ENCODE measurements at places on chromosomes 16 and 17. TPM values are rescaled to one million over a fixed set of nuclear protein-coding genes. Genes with fewer than 3 reads are reported as not detected.

DNA sequence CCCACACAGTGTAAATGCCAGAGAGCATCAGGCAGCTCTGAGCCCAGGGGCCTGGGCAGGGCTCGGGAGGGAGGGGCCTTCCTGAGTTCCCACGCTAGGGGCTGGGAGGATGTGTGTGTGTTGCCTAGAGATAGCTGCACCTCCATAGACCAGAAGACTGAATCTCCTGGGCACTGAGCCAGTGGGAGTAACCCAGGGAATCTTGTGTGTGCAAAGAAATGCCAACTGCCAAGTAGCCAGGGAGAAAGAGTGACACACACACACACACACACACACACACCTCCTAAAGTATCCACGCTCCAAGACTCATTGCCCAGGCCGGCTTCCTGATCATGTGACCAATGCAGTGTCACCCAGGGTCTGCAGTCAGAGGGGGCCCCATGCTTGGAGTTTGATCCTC is 166.2 kb upstream of the RPL38 start:
- no peak overlapping the region for H3K4me3 ChIP-seq
- DNase-seq, result no peak
- H3K4me1 ChIP-seq, result peaks cover 1% of the 10 kb centered on the region
- H3K27ac ChIP-seq, result no peak overlapping the region
- no peaks in the 10 kb centered on the region for H3K36me3 ChIP-seq

GRCh38 chr17:82685291-82685690 is 13.2 kb downstream of the RAB40B start:
- no peaks in the 10 kb centered on the region for H3K4me1 ChIP-seq
- no peak overlapping the region for H3K27ac ChIP-seq
- no peak overlapping the region for H3K4me3 ChIP-seq
- no peaks in the 10 kb centered on the region for H3K36me3 ChIP-seq
- DNase-seq, result no peak

DNA sequence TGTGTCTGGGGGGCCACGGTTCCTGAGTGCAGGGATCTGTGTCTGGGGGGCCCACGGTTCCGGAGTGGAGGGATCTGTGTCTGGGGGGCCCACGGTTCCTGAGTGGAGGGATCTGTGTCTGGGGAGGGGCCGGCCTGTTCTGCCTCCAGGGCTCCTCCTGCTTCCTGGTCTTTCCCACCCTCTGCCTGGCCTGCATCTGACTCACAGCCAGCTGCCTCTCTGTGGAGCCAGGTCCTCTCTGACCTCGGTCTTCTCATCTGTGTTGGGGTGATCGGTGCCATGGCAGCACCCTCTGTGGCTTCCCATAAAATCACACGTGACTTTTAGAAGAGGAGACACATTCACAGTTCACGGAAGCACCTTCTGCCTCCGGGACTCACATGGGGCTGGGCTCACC is 50.3 kb downstream of the ZFPM1 start:
- no peak overlapping the region for H3K27ac ChIP-seq
- no peaks in the 10 kb centered on the region for H3K4me1 ChIP-seq
- H3K4me3 ChIP-seq, result no peak overlapping the region
- no peaks in the 10 kb centered on the region for H3K27me3 ChIP-seq
- DNase-seq, result no peak

ATP2C2 gene
- 2.8 TPM for total RNA-seq

GRCh38 chr17:78438271-78438691 is 59.8 kb downstream of the PGS1 start:
- peaks cover 6% of the 10 kb centered on the region for H3K36me3 ChIP-seq
- no peak overlapping the region for H3K27ac ChIP-seq
- H3K4me1 ChIP-seq, result no peaks in the 10 kb centered on the region
- no peaks in the 10 kb centered on the region for H3K27me3 ChIP-seq
- no peak overlapping the region for H3K4me3 ChIP-seq

DNA sequence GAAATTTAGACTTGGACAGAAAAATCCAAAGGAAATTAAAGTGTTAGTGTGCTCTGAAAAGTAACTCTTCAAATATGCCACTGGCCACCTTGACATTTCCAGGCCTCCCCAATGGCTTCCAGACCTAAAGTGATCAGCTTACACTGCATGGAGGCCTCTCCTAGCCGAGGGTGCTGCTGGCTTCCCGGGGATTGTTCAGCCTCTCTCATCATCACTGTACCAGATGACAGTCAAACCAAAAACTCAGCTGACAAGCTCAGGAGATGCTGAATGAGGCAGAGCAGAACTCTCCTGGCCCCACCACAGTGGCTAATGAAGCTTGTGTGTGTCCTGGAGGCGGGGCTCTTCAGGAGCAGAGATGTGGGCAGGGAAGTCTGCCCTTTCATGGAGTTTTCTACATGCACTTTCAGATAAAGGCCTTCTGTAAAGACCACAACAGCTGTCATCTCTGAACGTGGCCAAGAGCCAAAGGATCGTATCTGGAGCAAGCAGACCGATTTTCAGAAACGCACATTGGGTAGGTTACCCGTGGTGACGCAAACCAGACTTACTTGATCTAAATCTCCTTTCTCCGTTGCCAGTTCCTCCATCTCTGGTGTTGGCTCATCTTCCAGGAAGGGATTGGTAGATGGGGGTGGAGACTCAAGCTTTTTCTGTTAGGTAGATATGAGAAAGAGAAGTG is 113.3 kb downstream of the VPS53 start:
- no peak overlapping the region for H3K4me3 ChIP-seq
- no peaks in the 10 kb centered on the region for H3K27me3 ChIP-seq
- peaks cover 36% of the 10 kb centered on the region for H3K36me3 ChIP-seq
- no peaks in the 10 kb centered on the region for H3K4me1 ChIP-seq

TPSD1 gene
- not detected for total RNA-seq

TCAP gene
- total RNA-seq, result 2.5 TPM

- no peak overlapping the region for H3K27ac ChIP-seq
- H3K4me1 ChIP-seq, result no peaks in the 10 kb centered on the region
- H3K4me3 ChIP-seq, result no peak overlapping the region
Observed at GRCh38 chr17:1915889-1916288, 86.1 kb downstream of the RPA1 start.

- no peaks in the 10 kb centered on the region for H3K27me3 ChIP-seq
- H3K4me3 ChIP-seq, result peak overlapping the region; percentile 76
- no peaks in the 10 kb centered on the region for H3K36me3 ChIP-seq
- no peak for DNase-seq
Observed at GRCh38 chr16:886802-887731, 83.7 kb downstream of the LMF1 start.

ZC3H7A gene
- 43.1 TPM for total RNA-seq

- no peaks in the 10 kb centered on the region for H3K4me1 ChIP-seq
- no peaks in the 10 kb centered on the region for H3K36me3 ChIP-seq
- no peak for DNase-seq
- H3K27ac ChIP-seq, result no peak overlapping the region
- H3K4me3 ChIP-seq, result no peak overlapping the region
Observed at GRCh38 chr17:41717408-41718286, 5.5 kb downstream of the GAST start.

GRCh38 chr17:75893305-75894048 is 3.3 kb downstream of the TRIM65 start:
- peak overlapping the region; percentile 33 for H3K4me3 ChIP-seq
- H3K27ac ChIP-seq, result no peak overlapping the region
- peak; percentile 28 for DNase-seq
- no peaks in the 10 kb centered on the region for H3K4me1 ChIP-seq
- no peaks in the 10 kb centered on the region for H3K27me3 ChIP-seq

DNA sequence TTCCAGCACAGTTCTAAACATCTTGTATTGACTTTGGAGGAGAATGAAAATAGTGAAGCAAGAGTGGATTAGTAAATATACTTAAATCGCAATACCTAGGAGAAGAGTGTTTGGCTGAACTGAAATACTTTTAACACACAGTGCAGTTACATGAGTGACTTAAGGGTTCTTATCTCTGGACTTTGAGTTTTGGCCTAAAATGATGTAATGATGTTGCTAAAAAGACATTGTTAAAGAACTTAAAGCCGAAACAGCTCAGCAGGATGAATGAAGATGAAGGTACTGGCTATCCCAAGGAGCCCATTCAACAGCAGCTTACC is 28.1 kb downstream of the PMP22 start:
- no peak overlapping the region for H3K4me3 ChIP-seq
- H3K27ac ChIP-seq, result no peak overlapping the region

DNA sequence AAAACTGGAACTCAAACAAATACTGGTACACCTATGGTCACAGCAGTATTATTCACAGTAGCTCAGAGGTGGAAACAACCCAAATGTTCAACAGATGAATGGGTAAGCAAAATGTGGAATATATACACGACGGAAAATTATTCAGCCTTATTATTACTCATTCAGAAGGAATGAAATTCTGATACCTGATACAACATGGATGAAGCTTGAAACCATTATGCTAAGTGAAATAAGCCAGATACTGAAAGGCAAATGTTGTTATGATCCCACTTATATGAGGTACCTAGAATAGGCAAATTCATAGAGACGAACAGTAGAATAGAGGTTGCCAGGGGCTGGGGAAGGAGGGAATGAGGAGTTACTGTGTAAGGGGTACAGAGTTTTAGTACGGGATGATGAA is 27.1 kb upstream of the MYLK3 start:
- no peak overlapping the region for H3K4me3 ChIP-seq
- H3K36me3 ChIP-seq, result peaks cover 2% of the 10 kb centered on the region
- no peaks in the 10 kb centered on the region for H3K4me1 ChIP-seq
- no peaks in the 10 kb centered on the region for H3K27me3 ChIP-seq
- no peak for DNase-seq

DNA sequence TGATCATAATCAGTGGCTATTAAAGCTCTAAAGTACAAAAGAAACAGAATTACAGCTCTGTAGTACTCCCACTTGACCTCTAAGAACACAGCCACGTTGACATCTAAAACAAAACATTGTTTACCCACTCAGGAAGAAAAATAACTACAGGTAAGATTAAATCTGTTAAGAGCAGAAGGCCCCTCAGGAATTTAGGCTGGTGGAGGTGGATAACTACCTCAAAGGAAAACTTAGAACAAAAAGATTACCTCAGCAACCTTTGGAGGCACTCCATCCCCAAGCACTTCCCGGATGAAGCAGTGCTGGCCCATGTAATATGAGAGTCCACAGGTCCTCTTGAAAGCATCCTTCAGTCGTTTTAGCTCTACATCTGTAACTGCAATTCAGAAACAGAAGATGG is 46.7 kb downstream of the USP32 start:
- H3K27me3 ChIP-seq, result no peaks in the 10 kb centered on the region
- H3K4me1 ChIP-seq, result no peaks in the 10 kb centered on the region
- peaks cover 39% of the 10 kb centered on the region for H3K36me3 ChIP-seq
- no peak overlapping the region for H3K27ac ChIP-seq
- H3K4me3 ChIP-seq, result no peak overlapping the region

- H3K4me3 ChIP-seq, result no peak overlapping the region
- no peaks in the 10 kb centered on the region for H3K27me3 ChIP-seq
- no peaks in the 10 kb centered on the region for H3K36me3 ChIP-seq
Observed at GRCh38 chr16:71260995-71261394, 28.2 kb downstream of the CMTR2 start.

CLEC19A gene
- 0.20 TPM for total RNA-seq

- peaks cover 8% of the 10 kb centered on the region for H3K36me3 ChIP-seq
- no peak overlapping the region for H3K27ac ChIP-seq
- no peaks in the 10 kb centered on the region for H3K27me3 ChIP-seq
Observed at GRCh38 chr16:72637306-72637705, 410.6 kb downstream of the ZFHX3 start.

DNA sequence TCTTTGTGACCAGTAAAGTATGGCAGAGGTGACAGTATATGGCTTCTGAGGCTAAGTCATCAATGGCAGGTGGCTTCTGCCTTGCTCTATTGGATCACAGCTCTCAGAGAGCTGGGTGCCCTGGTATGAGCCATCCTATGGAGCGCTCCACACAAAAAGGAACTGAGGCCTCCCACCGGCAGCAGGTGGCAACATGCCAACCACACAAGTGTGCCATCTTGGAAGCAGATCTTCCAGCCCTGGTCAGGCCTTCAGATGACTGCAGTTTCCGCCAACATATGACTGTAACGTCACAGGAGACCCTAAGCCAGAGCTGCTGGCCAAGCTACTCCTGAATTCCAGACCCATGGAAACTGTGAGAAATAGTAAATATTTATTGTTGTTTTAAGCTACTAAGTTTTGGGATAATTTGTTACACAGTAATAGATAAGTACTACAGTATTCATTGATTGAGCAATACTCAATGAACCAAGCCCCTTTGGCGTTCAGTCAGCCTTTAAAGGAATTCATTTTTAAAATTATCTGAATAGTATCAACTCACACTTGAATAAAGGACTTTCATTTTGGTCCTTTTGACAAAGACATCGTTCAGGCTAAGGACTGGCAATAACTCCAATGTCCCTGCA is 69.4 kb upstream of the LHX1 start:
- H3K4me1 ChIP-seq, result no peaks in the 10 kb centered on the region
- H3K27me3 ChIP-seq, result no peaks in the 10 kb centered on the region
- H3K27ac ChIP-seq, result no peak overlapping the region
- H3K36me3 ChIP-seq, result peaks cover 2% of the 10 kb centered on the region
- no peak for DNase-seq
- H3K4me3 ChIP-seq, result no peak overlapping the region

GRCh38 chr16:85615014-85615851 is 2.1 kb downstream of the GSE1 start:
- no peaks in the 10 kb centered on the region for H3K27me3 ChIP-seq
- H3K4me1 ChIP-seq, result no peaks in the 10 kb centered on the region
- peak; percentile 70 for DNase-seq

DNA sequence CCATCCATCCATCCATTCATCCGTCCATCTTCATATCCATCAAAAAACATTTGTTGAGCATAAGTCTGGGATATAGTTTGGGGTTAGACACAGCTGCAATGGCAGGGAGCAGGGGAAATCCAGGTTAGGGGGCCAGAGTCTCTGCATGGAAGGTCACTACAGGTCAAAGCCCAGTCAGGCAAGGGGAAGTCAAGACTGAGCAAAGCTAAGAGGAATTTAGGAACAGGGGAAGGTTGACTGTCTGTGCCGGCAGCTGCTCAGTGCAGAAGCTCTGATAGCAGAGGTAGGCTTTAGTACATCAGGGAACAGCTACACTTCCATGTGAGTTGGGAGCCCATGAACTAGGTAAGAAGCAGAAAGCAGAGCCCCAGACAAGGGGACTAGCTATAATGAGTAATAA is 68.1 kb downstream of the IRF8 start:
- no peak for DNase-seq
- H3K27ac ChIP-seq, result no peak overlapping the region
- H3K36me3 ChIP-seq, result no peaks in the 10 kb centered on the region

GRCh38 chr16:46932802-46933201 is 40.7 kb downstream of the DNAJA2 start:
- no peaks in the 10 kb centered on the region for H3K27me3 ChIP-seq
- H3K27ac ChIP-seq, result no peak overlapping the region
- H3K4me1 ChIP-seq, result no peaks in the 10 kb centered on the region
- H3K4me3 ChIP-seq, result no peak overlapping the region
- peaks cover 18% of the 10 kb centered on the region for H3K36me3 ChIP-seq

DNA sequence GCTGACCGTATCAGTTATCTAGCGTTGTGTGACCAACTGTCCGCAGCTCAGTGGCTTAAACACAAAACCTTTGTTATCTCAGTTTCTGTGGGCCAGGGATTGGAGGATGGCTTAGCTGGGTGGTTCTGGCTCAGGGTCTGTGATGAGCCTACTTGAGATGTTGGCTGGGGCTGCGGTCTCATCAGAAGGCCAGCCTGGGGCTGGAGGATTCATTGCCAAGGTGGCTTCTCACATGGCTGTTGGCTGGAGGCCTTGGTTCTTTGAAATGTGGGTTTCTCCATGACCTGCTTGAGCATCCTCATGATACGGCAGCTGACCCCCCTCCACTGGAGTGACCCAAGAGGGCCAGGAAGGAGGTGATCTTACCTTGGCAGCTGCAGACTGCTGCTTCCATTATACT is 16.7 kb downstream of the GSE1 start:
- no peaks in the 10 kb centered on the region for H3K27me3 ChIP-seq
- H3K36me3 ChIP-seq, result peaks cover 33% of the 10 kb centered on the region
- DNase-seq, result no peak
- peaks cover 3% of the 10 kb centered on the region for H3K4me1 ChIP-seq
- no peak overlapping the region for H3K4me3 ChIP-seq
- no peak overlapping the region for H3K27ac ChIP-seq

All from H9 (cell line).